ENCODE measurements at places on chromosomes 3 and 15. TPM values are rescaled to one million over a fixed set of nuclear protein-coding genes. Genes with fewer than 3 reads are reported as not detected.
A peak's percentile ranks its signal among the peaks of the same experiment; 100 is the strongest.

DNA sequence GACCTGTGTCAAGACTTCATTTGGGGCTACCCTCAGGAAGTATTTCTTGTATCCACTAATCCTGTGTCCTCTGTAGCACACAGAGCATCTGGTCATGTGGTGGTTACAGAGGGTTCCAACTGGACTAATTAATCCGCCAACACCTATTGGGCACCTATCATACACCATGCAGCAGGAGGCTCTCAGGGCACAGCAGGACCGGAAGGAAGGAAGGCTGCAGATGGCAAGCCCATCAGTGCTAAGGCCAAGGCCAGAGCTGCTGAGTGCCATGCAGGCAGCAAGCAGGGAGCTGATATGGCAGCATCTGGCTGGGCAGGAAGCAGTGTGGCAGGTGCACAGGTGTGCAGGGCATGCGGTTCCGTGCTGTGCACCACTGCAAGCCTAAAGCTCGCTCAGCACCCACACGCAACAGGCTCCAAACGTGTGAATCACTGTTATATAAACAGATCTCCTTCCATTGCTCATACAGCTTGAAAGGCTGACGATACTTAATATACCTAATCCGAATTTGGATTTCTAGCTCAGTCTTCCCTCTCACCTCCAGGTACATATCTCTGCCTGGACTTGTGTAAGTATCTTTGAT, 64.4 kb upstream of the SNRPA1 start:
- no peak for DNase-seq

Gene ATOSA
- 18.0 TPM for polyA plus RNA-seq

DNA sequence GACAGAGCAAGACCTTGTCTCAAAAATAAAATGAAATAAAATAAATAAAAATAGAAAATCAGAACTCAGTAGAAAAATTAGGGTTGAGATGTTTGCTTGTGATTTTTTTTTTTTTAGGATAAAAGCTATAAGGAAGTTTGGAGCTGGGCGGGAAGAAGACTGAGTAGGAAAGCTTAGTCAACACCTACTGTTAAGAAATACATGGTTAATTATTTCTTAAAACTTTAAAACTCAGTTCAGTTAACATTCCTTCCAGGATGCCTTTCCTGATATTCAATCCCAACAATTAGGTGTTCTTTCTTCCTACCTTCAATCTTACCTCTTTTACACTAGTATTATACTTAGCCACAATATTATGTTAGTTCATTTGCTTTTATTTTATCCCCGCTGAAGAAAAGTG, 246.2 kb downstream of the LSAMP start:
- DNase-seq, result no peak

- no peak for DNase-seq
Observed at GRCh38 chr15:61295239-61295638, 66.1 kb upstream of the RORA start.

DNA sequence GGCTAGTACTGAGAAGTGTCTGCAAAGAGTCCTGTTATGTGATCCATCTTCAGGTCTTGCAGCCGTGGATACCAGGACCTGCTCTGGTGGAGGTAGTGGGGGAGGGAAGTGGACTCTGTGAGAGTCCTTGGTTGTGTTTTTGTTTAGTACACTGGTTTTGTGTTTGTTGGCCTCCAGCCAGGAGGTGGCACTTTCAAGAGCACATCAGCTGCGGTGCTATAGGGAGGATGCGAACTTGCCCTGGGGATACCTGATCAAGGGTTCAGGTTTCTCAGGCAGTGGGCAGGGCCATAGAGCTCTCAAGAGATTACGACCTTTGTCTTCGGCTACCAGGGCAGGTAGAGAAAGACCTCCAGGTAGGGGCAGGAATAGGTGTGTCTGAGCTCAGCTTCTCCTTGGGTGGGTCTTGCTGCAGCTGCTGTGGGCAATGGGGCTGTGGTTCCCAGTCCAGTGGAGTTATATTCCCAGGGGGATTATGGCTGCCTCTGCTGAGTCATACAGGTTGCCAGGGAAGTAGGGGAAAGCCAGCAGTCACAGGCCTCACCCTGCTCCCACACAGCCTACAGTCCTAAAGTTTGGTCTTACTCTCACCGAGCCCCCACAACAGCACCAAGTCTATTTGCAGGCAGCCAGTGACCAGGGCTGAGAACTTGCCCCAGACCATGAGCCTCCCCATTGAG, 132.8 kb upstream of the NPHP3 start:
- no peak for DNase-seq

DNA sequence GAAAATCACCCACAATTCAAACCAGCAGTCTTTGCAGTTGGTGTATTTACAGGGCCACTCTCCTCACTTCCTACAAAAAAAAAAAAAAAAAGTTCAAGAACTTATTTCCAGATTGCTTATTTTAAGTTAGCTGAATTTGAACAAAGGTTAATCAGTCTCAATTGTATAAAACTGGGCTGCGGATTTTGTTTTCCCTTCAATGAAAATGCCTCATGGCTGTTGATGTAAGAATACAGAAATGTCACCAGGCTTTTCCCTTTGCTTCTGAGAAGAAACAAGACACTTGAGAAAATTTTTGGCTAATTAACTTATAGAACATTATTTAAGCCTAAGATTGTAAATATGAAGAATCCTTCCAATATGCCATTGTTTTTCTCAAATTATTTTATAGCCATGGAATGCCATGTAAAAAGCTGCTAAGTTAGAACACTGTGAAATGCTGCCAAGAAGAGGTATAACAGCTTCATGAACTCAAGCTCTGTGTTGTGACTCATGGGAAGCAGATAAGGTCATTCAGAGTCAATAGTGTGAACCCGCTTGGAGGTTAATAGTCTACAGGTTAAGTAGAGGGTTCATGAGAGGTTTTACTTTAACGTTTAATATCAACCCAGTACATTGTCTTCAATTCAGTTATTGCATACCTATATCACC, 84.3 kb upstream of the ABI3BP start:
- no peak for DNase-seq

Gene RYR3
- 75.9 TPM for polyA plus RNA-seq

Gene SLC6A11
- not detected for polyA plus RNA-seq

GRCh38 chr15:83356501-83357399, 72.3 kb upstream of the BNC1 start:
- no peak for DNase-seq

DNA sequence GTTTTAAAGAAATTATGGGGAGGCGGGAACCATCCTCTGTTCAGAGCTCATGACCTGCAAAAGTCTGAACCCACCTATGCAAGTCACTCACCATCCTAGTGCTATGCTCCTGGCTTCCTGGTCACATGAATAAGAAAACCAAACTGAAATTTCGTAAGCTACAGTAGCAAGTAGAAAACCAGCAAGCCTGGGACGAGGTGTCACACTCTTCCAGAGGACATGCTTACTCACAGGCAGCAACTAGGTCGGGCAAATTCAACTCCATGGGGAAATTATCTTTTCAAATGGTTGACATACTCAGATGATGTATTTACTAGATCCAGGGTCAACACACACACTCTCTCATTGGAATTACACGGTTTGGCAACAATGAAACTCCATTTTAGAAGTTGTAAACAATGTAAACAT, 31.3 kb downstream of the LDHAL6B start:
- DNase-seq, result no peak

- no peak for DNase-seq
Observed at GRCh38 chr3:108131475-108132134, 40.8 kb upstream of the CD47 start.

DNA sequence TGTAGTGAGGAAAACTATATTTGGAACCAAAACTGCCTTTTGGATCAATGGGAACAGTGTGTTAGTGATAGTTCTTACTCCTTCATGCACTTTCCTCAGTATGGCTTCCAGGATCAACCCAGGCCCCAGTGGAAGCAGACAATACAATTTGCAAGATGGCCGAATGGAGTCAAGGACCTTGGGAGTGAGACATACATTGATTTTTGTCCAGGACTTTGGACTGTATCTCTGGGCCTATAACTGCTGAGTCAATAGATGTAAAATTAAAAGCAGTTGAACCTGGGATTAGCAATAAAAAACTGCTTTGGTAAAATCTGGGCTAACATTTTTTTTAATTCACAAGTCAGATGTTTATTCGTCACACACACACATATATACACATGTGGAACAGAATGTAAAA, 1.8 kb downstream of the ARRDC4 start:
- no peak for DNase-seq

Gene SPINT1
- 0.60 TPM for polyA plus RNA-seq

DNA sequence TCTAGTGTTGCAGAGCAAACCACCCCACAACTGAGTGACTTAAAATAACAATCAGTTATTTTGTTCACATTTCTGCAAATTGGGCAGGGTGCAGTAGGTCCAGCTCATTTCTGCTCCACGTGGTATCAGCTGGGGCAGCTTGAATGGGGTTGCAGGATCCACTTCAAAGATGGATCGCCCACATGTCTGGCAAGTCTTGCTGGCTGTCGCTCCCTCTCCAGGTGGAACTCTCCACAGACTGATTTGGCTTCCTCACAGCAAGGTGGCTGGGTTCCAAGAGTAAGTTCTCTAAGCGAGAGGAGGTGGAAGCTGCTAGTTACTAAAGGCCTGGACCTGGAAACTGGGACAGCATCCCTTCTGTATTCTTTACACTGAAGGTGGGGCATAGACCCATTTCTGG, 213.3 kb downstream of the SLC9A9 start:
- DNase-seq, result no peak

DNA sequence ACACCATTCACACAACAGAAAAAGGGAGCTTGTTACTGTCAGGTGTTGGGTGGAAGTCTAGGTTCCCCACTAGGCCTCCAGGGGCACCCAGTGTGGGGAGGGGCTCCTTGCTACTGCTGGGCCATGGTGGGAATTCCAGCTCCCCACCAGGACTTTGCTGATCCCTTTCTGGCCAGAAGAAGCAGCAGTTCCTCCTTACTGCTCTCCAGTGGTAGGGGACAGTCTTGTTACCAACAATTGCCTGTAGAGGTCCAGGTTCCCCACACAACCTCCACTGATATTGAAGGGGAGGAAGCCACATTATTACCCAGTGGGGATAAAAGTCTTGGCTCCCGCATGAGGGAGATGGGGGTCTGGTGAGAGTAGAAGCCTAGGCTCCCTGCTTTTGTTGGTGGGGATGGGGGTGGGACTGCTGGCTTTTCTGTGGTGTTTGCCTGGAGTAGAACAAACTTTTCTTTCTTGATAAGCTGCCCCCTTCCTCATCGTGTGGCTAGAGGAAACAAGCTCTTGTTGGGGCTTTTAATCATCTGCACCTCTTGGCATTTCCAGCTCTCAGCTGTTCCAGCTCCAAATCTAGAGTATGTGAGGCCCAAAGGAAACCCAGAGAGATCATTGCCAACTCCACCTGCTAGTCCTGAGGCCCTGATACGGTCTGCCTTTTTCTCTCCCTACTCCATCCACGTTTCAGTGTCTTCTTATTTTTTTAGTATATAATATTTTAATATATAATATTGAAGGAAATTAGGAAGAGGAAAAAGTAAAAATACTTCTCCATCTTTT, 824.2 kb downstream of the AGBL1 start:
- no peak for DNase-seq

DNA sequence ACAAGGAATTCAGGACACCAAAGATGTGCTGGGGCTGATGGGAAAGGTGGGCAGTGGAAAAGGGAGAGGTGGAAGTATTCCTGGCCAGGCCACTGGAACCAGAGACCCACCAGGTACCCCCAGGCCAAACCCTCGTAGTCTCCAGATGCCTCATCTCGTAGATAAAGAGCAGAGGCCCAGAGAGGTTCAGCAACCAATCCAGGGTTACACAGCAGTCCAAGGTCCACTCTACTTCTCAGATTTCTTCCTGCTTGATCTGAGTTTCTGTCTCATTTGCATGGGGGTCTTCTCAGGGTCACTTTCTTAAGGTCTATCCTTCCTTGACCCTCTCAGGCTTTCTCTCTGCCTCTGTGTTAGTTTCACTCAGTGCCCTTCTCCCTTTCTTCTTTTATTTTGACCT, 5.1 kb downstream of the TTC21A start:
- no peak for DNase-seq

GRCh38 chr15:31472636-31473384, 146.2 kb downstream of the KLF13 start:
- DNase-seq, result peak; percentile 17

- DNase-seq, result no peak
Observed at GRCh38 chr3:104907507-104907906, 459.2 kb upstream of the ALCAM start.

Gene STRIT1
- 49.5 TPM for polyA plus RNA-seq

- no peak for DNase-seq
Observed at GRCh38 chr3:169539856-169540255, 123.7 kb downstream of the MECOM start.

DNA sequence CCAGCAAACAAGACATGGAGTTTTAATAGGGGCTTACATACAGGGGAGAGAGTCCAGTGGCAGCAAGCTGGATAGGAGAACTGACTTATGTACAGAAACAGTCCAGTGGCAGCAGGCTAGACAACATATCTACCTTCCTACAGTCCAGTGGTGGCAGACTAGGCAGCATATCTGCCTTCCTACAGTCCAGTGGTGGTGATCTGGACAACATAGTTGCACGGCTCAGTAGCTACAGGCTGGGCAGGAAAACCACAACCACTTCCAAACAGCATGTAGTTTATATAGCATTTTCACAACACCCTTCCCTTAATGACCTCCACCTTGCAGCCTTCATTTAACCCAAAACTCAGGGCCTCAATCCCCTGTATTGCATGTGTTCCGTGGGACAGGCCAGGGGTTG, 181.3 kb upstream of the EIF1B start:
- DNase-seq, result no peak

DNA sequence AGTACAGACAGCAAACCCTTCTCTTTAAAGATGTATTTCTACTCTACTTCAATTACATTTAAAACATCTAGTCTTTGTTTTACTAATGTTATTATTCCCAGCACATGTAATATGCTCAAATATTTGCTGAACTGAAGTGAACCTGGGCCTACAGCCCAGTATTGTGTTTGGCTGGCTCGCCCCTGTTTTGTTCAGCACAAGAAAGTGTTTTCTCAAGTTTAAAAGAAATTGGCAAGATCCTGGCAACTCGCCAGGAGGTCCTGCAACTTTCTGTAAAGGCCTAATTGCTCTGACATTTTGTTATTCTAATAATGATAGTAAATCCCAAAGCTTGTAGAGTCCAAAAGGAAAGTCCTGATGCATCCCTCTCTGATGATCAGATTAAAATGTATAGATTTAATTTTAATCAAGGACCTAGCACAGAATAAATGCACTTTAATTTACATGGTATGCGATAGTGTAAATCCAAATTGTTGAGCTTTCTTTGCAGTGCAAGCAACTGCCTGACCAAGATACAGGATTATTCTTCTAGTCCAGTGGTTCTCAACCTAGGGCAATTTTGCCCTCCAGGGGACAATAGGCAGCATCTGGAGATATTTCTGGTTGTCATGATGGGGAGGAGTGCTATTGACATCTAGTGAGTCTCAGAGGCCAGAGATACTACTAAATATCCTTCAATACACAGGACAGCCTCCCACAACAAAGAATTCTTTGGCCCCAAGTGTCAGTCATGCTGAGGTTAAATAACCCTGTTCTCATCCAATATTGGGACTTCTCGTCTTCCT, 35.7 kb upstream of the TMOD3 start:
- DNase-seq, result peak; percentile 53
